Activated CD4-positive, alpha-beta T cell treated with anti-CD3 and anti-CD28 coated beads for 24 hours (primary cell): ENCODE measurements at places on chromosomes 2 and 18.

DNA sequence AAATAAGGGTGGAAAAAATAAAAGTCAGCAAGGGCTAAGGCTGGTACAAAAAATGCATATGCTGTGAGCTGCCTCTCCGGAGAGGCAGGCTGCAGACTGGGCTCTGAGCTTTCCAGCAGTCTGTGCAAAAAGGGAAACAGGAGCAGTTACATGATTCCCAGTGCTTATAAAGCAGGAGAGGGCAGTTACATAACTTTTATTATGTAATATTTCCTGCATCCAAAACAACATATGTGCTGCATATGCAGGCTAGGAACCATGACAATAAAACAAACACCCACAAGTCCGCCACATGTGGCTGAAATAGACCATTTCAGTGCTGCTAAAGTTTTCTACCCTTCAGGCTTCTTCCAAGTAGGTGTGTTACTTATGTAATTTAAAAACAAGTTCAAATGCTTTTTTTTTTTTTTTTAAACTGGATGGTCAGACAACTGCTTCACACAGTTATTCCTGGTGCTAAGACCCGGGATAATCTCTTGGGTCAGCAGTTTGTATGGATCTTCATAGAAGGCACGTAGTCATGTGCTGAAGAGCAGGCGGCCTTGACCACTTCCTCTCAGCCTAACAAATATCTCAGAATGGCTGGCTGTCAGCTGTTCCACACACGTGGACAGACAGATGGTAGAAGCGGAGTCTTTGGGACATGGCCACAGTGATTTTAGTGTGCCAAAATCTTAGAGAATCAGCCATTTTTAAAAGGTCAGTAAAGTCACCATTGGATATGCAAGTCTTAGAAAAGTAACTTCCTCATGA is 43.5 kb downstream of the ARMC9 start:
- DNase-seq, result no peak

GRCh38 chr2:172031536-172031935 is 31.8 kb downstream of the METAP1D start:
- no peak for DNase-seq

- DNase-seq, result no peak
Observed at GRCh38 chr2:213145715-213146242, 5.6 kb downstream of the IKZF2 start.

DNA sequence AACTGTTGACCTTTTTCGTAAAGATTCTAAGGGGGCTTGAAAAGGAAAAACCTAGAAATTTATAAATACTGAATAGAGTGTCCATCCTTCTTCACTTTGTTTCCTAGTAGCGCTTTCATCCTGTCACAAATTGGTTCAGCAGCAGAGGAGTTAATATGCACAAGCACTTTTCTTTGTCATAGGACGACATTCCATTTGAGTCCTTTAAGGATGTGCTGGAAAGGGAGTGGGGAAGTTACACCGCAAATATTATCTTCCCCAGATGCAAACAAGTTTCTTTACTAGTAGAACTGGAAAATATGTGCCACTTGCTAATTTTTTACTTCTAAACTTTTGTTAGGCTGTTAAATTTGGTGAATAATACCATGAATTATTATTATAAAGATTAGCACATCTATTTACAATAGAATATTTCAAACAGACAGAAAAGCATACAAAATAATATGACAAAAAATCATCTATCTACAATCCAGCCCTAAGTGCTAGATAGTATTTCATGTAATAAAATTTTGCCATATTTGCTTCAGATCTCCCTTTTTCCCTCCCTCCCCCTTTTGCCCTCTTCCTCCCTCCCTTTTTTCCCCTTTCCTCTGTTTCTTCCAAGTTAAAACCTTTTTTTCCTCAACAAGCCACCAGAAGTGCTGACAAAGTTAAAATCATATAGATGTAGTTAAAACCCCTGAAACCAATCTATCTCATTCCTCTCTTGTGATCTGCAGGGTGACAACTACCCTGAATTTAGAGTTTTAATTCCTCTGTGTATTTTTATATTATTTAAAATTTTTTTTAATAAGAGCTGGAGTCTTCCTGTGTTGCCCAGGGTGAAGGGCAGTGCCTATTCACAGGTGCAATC is 50.5 kb upstream of the MAP4K3 start:
- DNase-seq, result no peak

DNA sequence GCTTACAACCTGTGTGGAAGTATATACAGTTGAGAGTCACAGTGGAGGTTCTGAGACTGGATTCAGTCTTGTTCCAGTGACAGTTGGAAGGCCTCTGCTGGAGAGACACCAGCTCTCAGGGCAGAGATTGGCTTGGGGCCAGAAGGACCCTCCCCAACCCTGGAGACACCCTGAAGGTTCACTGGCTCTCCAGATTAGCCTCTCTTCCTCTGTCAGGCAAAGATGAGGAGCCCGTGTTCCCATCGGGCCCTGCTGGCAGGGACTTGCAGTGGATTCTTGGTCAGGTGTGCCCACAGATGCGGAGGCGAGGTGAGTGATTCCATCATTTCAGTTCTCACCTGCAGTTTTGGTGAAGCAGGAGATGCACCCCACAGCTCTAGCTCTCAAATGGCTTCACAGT is 78.6 kb downstream of the FAM210A start:
- DNase-seq, result no peak

DNA sequence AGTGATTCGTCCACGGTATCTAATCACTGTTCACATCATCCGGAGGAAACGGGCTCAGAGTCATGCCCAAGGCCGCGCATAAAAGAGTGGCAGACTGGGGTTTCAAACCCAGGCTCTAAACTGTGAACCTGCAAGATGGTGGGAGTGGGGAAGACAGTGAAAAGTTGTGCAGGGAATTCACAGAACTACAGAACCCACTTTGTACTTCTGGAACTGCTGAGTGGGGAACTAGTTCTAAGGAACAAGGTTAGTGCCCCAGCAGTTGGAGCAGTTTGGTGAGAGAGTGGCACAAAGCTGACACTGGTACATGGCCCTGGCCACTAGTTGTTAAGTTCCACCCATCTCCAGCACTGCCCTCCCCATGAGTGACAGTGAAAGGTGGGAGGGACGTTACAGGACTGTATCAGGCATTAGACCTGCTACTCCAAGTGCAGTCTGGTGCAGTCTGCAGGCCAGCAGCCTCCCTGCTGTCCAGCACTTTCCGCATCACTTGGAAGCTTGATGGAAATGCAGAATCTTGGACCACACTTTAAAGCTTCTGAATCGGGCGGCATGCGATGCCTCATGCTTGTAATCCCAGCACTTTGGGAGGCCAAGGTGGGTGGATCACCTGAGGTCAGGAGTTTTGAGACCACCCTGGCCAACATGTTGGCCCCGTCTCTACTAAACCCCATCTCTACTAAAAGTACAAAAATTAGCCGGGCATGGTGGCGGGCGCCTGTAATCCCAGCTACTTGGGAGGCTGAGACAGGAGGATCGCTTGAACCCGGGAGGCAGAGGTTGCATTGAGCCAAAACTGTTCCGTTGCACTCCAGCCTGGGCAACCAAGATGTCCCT is 47.3 kb downstream of the C2orf42 start:
- no peak for DNase-seq

DNA sequence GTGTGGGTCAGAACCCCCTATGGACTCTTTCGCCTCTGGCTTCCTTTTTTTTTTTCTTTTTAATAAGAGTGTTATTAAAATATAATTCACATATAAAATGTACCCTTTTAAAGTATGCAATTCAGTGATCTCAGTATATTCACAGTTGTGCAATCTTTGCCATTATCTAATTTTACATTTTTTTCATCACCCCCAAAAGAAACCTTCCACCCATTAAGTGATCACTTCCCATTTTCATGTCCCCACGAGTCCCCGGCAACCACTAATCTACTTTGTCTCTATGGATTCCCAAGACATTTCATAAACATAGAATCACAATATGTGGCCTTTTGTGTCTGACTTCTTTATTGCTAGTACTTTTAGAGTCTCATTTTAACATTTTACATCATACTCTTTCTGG is 38.7 kb upstream of the ANXA4 start:
- DNase-seq, result no peak

DNA sequence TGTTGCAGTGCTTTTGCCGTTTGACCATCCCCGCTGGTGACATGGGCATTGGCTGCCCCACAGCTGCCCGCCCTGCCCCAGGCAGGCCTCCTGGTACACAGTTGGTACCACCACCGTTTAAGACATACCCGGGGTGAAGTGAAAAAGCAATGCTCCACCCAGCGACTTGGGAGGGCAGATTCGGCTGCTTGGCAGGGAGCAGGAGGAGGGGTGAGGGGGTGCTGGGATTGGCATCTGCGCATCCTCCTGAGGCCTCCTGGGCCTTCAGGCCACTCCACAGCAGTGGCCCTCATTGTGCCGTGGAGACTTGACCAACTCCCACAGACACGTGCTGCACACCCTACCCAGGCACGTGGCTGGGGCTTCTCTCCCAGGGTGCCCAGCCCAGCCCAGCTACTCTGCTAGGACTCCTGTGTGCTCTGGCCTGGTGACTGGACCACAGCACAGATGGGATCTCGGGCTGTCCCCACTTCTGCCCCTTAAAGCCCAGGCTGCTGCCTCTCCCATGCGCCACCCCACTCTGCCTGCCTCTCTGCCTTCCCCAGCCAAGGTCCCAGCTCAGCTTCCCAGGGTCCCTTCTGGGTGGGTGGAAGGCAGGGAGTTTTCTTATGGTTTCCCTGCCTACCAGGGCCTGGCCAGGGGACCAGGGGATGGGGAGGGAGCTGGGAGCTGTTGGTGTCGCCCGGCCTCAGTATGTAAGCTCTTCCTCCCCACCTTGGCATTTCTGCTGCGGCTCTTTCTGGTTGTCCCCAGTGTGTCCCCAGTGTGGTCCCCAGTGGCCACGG is 157.0 kb upstream of the HS6ST1 start:
- DNase-seq, result no peak

DNA sequence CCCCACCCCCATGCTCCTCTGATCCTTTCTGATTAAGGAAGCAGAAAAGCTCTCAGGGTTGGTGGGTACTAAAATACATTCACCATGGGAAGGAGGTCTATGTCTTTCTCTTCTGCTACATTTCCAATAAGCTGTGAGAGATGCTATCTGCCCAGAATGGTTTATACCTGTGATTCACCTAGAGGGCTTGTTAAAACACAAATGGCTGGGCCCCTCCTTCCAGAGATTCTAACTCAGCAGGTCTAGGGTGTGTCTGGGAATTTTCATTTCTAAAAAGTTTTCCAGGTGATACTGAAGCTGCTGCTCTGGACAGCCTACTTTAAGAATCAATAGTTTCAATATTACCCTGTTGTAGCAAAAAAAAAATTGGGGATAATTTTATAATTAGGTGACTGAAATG is 772.2 kb upstream of the ZEB2 start:
- DNase-seq, result no peak

DNA sequence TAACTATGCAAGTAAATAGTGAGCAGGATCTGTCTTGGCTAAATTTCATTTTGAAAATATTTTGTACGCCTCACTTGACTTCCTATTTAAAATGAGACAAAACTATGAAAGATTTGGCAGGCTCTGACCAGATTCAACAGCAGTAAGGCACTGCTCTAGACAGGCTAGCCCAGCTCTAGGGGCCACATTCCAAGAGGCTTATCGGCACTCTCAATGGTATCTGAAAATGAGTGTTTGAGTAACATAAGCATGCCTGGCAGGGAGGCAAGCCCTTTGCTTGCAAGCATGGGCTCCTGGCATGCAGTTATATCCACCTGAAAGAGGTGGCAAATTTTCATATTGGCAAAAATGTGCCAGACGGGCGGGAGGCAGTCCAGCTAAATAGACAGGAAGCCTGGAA is 10.5 kb downstream of the CAPN13 start:
- DNase-seq, result no peak

DNA sequence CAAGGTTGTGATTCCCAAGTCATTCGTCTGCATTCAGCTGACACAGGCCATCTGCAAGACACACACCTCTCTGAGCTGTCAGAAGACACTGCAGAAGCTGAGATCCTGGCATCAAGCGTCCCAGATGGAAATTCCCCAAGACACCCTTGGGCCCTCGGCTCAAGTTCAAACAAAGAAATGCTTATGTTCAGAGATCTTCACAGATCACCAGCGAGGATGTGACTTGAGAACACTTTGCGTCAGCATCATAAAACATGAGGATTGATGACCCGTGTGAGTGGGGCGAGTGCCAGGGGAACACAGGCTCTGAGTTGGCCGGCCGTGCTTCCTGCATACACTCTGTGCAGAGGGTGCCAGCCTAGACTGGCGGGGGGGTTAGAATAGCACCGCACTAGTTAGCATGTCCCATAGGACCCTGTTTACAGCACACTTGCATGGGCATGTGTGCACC is 36.8 kb downstream of the KCNIP3 start:
- no peak for DNase-seq

DNA sequence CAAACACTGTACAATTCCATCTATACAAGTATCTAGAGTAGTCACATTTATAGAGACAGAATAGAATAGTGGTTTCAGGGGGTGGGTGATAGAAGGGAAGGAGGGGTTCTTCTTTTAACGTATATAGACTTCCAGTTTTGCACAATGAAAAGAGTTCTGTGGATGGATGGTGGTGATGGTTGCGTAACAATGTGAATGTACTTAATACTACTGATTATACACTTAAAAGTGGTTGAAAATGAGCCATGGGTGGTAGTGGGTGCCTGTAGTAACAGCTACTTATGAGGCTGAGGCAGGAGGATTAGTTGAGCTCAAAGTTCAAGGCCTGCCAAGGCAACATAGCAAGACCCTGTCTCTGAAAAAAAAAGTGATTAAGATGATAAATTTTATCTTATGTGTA is 85.8 kb downstream of the SETBP1 start:
- no peak for DNase-seq

DNA sequence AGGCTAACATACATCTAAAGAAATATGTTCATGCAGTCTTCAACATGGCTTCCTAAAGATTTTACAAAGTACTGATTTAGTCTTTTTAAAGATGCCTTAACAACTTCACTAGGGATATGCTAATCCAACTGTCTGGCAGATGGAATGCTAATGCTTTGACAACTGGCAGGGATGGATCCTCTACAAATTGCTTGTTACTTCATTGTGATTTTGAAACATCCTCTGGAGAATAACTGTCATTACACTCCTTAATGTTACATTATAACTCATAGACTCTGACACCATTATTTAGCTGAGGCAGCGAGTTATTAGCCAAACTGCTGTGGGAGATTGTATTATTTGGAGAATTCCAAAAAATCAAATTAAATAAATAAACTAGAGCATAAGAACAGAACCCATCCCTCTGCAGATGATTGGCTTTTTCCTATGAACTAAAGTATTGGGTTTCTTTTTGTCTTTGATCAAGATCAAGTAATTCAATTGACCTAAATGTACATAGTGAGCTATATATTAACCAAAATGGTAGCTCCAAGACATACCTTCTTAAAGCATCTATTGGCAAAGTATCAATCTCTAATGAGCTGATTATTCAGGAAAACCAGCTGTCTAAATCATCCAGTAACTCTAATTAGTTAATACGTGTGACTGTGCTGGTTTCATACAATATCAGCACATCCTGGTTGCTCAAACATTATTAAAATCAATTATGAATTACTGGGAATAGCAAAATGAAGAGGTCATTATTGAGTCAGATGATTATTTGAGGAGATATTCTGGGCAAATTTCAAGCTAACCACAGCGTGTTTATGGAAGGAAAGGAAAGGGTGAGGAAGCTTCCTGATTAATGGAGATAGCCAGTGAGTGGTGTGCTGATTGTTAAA is 321.3 kb upstream of the TFPI start:
- no peak for DNase-seq

GRCh38 chr2:120619579-120619978 is 116.1 kb upstream of the GLI2 start:
- DNase-seq, result no peak
